Stimulated activated CD4-positive, alpha-beta T cell treated with anti-CD3 and anti-CD28 coated beads, Interleukin-2, amount 100 ng/mL, for 4 hours (primary cell): ENCODE measurements at places on chromosomes 5 and 9.

GRCh38 chr5:112318346-112318745 is 100.7 kb downstream of the EPB41L4A start:
- no peak for DNase-seq

DNA sequence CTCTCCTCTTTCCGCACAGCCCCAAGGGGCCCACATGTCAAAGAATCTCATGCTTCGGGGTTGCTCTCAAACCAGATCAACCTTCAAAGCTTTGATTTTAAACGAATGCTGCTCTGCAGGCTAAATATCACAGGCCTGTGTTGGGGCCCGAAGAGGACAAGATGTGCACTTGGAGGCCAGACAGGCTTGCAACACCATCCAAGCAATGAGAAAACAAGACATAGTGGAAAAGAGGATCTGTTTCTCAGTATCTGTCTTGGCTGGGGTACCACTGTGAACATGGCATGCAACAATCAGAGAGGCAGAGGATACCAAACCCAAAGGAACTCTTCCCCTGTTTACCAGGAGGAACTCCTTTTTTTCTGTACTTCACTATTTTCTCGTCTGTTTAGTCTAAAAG is 321.8 kb downstream of the SLIT3 start:
- DNase-seq: no peak

- DNase-seq: no peak
These were observed 23.1 kb downstream of the PRELID2 start for GRCh38 chr5:145811834-145812625.

GRCh38 chr5:153212471-153212870 is 278.0 kb upstream of the GRIA1 start:
- no peak for DNase-seq

DNA sequence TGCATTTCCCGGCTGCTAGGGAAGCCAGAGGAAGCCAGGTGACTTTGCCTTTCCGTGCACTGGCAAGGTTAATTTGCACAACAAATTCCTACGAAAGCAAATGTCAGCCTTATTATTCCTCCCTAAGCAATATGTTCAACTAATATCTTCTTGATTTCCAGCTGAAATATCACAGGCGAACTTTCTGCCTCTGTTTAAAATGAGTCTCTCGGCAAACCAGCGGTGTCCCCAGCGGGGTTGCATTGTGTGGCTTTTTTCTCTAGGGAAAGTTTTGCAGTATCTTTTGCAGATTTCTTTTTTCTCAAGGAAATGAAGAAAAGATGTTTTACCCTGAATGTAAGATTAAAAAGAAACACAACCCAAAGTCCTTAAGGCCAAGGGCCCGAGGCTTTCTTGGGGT is 1.9 kb downstream of the DBH start:
- no peak for DNase-seq

DNA sequence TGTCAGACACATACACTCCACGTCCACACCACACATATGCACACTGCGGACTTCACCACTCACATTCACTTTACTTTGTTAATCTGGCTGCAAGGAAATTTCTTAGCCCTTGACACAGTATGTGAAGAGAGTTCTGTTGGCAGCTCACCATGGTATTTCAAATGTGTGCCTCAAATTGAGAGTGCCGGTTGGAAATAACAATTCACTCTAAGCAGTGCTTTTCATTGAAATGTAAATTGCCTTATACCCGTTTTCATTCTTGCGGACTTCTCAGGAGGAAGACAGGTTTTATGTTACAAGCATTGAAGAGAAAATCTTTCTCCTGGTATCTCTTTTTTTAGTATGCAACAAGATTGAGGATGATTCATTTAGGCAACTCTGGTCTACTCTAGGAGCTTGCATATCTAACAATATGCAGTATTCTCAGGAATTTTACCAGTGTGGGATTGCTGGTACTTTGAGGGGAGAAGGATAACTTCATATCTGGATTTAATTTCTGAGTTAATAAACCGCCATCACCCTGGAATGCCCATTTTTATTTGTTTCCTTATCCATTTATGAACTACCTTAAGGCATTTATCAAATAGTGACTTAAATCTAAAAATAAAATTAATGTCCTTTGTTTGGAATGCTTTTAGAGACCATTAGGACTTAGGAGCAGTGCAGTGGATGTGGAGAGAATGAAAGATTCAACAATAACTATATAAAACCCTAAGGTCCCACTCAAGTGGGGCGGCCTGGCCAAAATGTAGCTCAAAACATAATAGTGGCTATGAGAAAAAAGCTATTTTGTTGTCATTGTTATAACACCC is 87.0 kb downstream of the IQGAP2 start:
- DNase-seq: no peak

- DNase-seq: no peak
These were observed 1.3 kb downstream of the ARSB start for GRCh38 chr5:78983601-78984438.

- DNase-seq: no peak
These were observed 46.1 kb upstream of the RAI14 start for GRCh38 chr5:34609951-34610441.

GRCh38 chr9:71909887-71910649 is 925 bp downstream of the ABHD17B start:
- DNase-seq: no peak
